ENCODE measurements at places on chromosomes 12 and 14.

GRCh38 chr12:30926243-30927221 lies at the start of gene TSPAN11:
TSPAN11 (plus strand) TSS chr12:30926748; CDS start chr12:30953992, 27,244 bp downstream.
- DNase-seq, result peak; percentile 17

DNA sequence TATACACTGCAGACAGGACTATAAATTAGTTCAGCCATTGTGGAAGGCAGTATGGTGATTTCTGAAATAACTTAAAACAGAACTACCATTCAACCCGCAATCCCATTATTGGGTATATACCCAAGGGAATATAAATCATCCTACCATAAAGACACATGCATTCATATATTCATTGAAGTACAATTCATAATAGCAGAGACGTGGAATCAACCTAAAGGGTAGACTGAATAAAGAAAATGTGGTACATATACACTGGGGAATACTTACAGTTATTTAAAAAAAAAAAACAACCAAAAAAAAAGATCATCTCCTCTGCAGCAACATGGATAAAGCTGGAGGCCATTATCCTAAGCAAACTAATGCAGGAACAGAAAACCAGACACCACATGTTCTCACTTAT lies 473.9 kb downstream of the TRHDE start:
- DNase-seq, result no peak

- no peak for DNase-seq
Observed at GRCh38 chr12:3416670-3417069, 74.3 kb upstream of the PRMT8 start.

DNA sequence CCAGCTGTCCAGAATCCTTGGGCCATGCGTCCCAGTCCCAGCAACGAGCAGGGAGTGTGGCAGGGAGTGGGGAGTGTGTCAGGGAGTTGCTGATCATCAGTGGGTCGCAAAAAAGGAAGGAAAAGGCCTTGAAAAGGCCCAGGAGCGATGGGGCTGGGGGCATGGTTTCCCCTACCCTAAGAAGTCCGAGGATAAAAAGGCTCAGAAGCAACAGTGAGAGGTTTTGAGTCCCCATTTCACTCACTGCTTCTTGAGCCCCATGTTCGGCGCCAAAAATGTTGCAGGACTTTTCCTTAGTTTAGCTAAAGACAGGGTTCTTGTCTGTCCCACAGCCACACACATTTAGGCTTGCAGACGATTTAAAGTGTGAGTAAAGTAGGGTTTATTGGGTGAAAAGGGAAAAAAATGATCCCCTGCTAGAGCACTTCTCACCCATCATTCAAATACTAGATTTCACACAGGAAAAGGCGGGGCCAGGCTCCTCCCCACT lies 189.5 kb downstream of the KCNC2 start:
- DNase-seq, result no peak

GRCh38 chr14:32407130-32407529 lies 78.0 kb downstream of the AKAP6 start:
- DNase-seq, result no peak

DNA sequence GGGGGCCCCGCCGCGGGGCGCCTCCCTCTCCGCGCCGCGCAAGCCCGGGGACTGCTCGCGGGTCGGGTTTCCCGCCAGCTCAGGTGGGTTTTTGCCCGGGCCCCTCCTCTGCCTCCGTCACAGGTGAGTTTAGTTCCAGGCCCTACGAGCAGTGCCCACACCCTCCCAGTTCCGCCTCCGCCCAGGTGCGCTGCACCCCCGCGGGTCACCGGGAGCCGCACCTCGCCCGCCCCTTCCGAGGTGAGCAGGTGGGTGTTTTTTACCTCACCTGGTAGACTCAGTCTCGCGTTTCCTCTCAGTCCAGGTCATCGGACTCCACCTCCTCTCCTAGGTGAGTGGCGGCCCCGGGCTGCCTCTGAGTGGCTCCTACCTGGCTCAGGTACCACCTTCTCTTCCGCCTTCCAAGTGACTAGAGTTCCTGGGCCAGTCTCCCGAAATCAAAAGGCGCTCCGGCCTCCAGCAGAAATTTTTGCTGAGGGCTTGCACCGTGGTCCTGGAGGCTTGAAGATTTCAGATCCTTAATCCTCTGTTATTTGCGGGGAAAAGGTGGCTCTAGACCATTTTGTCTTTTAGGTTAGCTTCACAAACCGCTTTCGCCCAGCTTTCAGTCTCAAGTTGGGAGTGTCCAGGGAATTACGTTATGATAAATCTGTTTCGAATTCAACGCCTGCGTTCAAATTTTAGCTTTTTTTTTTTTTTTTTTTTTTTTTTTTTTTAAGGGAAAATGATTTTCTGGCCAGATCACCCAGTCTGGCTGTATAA lies at the start of gene TMEM30B:
TMEM30B (minus strand) TSS at position 153 of the 762 bp plus-strand sequence. CDS start 191 bp downstream, outside the sequence.
- DNase-seq, result no peak

- DNase-seq, result no peak
Observed at GRCh38 chr12:102797528-102797927, 119.5 kb downstream of the PAH start.

DNA sequence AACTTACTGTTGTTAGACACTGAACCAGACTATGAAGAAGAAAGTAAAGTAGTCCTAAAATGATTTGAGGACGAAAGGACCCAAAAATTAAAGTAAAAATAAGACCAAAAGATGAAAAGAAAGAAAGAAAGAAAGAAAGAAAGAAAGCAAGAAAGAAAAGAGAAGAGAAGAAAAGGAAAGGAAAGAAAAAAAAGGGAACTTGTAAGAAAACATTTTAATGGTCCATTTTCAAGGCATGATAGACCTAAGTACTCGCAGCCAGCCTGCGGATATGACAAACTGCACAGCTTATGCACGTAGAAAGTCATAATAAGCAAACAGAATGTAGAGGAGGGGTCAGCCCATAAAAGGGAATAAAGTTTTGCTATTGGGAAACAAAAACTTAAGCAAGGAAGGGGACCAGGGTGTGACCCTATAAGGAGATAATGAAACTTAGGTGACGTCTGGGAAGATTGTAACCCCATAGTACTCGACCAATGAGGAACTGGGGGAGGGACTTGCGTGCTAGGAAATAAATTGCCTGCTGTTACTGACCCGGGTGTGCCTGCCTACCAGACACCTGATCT lies 59.7 kb downstream of the APOBEC1 start:
- DNase-seq, result no peak

DNA sequence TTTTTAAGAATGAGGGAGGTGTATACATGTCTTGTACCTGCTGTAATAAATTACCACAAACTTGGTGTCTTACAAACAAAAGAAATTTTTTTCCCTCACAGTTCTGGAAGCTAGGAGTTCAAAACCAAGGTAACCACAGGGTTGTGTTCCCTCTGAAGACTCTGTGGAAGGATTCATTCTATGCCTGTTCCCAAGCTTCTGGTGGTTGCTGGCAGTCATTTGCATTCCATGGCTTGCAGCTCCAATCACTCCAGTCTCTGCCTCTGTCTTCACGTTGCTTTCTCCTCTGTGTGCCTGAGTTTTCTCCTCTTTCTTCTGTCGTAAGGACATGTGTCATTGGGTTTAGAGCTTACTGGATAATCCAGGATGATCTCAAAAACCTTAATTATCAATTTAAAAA lies 15.4 kb upstream of the ZNF641 start:
- DNase-seq, result no peak

DNA sequence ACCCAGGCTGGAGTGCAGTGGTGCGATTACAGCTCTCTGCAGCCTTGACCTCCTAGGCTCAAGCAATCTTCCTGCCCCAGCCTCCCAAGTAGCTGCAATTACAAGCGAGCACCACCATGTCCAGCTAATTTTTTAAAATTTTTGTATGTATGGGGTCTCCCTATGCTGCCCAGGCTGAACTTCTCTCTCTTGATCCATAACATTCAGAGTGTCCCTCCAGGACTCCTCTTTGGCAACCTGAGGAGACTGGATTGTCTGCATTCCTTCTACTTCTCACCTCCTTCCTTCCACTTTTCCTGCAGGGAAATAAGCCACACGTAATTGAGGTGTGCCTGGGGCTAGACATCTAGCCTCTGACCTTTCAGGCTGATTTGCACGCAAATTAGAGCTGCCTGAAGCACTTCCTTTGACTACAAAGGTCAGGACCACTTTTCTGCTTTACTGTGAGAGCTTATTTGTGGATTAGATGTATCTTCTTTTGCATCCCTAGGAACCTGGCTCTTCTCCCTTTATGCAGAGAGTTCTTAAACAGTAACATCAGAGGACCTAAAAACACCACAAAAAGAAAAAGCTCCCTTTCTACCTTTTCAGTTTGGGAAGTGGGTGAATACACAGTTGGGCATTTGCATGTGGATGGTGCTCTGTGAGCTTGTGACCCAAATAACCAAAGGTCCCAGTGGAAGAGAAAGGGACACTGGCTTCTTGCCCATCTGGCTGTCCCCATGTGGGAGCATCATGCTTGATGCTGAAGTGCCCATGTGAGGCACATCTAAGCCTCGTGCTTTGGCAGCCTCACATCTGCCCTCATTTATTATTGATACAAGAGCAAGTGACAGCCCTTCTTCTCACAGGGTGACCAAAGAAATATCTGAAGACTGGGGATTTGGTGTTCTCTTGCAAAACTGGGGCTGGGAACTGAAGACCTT lies 33.5 kb downstream of the PYGL start:
- DNase-seq, result no peak
